HFF-Myc (cell line): ENCODE measurements at places on chromosomes 6 and 20.

GRCh38 chr20:3312940-3313682 is 74.1 kb upstream of the SLC4A11 start:
- no peak for DNase-seq

DNA sequence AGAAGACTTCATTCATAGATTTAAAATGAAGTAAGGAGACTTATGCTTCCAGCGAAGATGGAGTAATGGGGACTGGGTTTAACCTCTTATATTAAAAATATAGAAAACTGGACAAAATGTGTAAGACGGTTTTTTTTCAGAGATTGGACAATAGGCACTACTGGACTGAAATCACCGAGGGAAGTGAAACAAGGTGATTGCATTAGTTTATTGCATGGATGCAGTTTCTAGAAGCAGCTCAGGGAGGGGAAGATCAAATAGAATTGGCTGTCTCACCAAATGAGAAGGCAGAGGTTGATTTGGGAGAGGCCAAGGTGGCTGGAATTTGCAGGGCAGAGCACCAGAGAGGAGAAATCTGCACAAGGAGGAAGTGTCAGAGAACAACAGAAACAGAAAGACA is 162.6 kb downstream of the DNAH8 start:
- DNase-seq: no peak

DNA sequence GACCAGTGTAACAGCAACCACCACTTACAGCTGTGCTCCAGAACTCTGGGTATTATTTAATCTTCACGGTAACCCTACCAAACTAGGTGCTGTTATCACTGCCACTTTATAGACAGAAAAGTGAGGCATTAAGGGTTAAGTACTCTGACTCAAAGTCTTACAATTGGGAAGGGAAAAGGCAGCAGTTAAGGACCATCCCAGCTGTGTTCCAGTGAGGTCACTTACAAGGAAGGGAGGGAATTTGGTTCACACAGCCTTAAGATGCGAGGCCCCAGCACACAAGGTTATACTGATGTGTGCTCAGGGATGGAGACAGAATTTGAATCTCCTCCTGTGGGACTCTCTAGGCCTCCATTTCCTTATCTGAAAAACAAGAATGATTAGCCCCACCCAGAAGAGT is 46.7 kb downstream of the TRERF1 start:
- peak; percentile 26 for DNase-seq

- DNase-seq: no peak
Observed at GRCh38 chr6:146856296-146856695, 257.5 kb downstream of the ADGB start.

- DNase-seq: no peak
Observed at GRCh38 chr6:126015863-126016262, 29.5 kb downstream of the TRMT11 start.

- no peak for DNase-seq
Observed at GRCh38 chr20:46566125-46566524, 15.7 kb upstream of the OCSTAMP start.

DNA sequence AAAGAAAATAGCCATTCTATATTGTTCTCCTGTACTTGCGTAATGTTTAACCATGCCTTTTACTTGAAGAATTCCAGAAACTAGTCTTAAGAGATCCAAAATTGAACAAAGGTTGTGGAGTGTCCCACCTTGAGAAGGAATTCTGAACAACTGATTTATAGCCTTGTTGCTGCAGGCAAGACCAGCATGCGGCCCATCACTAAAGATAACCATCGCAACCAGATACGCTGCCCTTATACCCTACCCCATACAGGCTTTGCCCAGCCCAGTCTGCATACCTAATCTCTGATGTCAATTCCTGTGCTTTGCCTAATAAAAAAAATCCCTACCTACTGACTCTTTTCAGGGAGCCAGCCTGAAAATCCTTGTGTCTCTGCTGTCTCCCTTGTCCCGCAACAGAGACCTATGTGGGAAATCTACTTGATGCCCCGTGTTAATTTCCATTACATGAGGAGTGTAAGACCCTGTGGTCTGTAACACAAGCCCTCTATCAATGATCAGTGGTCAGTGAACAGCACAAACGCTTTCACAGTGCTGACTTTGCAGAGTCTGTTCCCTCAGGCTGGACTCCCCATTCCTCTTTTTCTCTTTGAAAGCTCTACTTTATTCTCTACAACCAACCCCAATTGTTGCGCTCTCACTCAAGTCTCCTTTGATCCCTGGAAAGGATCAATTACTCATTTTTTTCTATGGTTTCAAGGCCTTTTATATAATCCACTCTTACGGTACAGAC is 125.7 kb upstream of the BTBD3 start:
- DNase-seq: no peak

DNA sequence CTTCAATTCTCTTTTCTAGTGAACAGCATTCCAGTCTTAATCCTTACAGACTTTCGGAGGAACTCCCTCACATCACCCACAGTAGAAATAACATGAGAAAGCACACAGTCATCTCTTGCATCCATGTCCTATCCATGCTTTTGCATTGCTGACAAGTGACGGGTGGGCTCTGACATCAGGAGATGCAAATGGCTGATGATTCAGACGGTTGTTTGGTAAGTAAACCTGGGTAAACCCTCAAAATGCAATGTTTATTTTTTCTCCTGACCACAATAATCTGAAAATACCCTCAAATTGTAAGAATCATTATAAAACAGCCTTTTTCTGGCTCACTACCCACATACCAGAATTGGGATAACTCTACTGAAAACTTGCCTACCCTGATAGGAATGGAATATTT is 792.0 kb downstream of the MAFB start:
- DNase-seq: peak; percentile 69

GRCh38 chr6:2743280-2744208 is 7.2 kb downstream of the MYLK4 start:
- no peak for DNase-seq

DNA sequence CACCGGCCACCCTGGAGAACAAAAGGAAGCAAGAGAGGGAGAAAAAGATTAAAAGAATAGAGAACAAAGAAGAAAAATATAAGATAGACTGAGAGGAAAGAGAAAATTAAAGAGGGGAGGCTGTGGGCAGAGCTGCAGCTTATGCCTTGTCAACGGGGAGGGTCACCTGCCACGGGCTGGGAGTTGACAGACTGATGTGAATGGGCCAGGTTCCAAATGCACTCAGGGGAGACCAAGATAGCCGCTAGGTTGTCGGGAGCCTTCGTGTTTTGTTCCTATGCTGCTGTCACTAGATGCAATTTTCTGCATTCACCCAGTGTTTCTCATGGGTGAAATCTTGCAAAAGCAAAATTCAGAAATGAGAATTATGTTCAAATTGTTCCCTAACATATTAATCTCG is 119.6 kb upstream of the MTHFD1L start:
- no peak for DNase-seq

DNA sequence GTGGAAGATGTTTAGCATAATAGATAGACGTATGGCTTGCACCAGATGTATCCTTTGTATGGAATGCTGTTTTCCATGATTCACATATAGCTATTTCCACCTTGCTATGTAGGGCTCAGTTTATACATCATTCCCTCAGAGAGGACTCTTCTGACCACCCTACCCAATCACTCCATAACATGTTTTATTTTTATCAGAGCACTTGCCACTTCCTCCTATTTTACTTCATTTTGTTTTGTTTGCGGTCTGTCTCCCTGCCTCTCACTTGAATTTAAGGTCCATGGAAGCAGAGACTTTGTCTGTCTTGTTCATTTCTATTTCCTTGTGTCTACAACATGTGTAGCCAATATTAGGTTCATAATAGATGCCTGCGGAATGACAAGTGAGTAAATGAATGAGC is 266.9 kb upstream of the CITED2 start:
- no peak for DNase-seq
